NCI-H146 (cell line): ENCODE measurements at places on chromosomes 5 and 9.

GRCh38 chr5:134051305-134051704 is 46.5 kb upstream of the VDAC1 start:
- no peak for DNase-seq

- no peak for DNase-seq
Observed at GRCh38 chr5:140312067-140312790, 9.3 kb upstream of the PFDN1 start.

DNA sequence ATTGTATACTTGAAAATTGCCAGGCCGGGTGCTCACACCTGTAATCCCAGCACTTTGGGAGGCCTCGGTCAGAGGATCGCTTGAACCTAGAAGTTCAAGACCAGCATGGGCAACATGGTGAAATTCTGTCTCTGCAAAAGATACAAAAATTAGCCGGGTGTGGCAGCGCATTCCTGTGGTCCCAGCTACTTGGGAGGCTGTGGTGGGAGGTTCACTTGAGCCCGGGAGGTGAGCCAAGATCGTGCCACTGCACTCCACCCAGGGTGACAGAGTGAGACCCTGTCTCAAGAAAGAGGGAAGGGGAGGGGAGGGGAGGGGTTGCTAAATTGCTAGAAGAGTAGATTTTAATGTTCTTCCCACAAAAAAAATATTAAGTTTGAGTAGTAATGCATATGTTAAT is 53.2 kb downstream of the FNBP1 start:
- no peak for DNase-seq

GRCh38 chr5:35248843-35249780 is 18.8 kb upstream of the PRLR start:
- DNase-seq = no peak

GRCh38 chr5:114367029-114367428 is 5.2 kb downstream of the KCNN2 start:
- DNase-seq = no peak

DNA sequence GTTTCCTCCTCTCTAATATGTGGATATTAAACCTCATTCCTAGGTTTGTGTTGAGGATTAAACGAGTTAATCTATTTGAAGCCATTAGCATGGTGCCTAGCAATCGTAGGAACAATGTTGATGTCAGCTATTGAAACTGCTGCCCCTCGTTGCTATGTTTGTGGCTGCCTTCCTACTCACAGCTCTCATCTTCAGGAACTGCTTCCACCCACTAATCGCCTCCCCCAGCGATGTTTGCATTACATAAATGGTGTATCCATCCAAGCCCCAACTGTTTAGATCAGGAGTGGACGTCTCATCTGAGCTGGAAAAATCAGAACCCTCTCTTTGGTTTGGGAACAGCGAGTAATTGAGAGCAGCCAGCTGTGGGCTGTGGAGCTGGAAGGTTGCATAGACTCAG is 416.6 kb downstream of the ARHGEF28 start:
- DNase-seq = no peak

GRCh38 chr5:149754172-149754880 is 24.2 kb downstream of the PPARGC1B start:
- DNase-seq = no peak

- no peak for DNase-seq
Observed at GRCh38 chr9:115202960-115203751, 85.2 kb upstream of the TNC start.

DNA sequence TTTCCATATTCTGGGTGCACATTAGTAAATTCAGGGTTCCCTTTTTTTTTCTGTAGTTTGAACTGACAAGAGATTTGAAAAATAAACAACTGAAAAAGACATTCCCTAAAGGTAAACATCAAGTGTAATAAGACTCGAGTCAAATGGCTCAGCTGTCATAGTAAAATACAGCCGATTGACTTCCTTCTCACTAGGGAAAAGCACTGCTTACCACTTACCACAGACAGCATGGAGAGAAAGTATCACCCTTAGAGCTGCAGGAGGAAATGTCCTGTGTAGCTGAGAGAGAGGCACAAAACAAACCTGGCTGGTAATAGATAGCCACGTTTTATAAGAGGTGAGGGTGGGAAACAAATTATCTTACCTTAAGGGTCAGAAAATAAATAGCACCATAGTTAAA is 12.1 kb upstream of the DMAC1 start:
- peak; percentile 35 for DNase-seq

GRCh38 chr5:6712142-6712576 is 1.1 kb upstream of the TENT4A start:
- peak; percentile 63 for DNase-seq

GRCh38 chr9:80561526-80561925 is 989.8 kb downstream of the TLE4 start:
- no peak for DNase-seq

GRCh38 chr5:54561651-54562050 is 44.1 kb downstream of the SNX18 start:
- no peak for DNase-seq

DNA sequence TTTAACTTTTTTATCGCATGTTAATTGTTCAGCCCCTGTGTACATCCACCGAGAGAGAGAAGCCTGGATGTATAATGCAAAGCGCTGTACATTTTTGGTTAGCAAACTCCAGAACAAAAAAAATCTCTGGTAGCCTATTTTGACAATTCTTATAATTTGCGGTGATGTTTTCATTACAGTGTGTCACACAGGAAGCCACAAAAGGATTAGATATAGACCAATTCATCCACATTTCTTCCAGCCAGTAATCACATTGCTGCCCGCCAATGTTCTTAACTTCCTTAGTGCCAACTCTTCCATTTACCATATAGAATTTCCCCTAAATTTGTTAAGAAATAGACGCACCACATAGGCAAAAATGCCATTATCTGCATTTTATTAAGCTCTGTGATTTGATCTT is 435.6 kb downstream of the EFNA5 start:
- no peak for DNase-seq

GRCh38 chr5:178143246-178143645 is 10.4 kb downstream of the NHP2 start:
- DNase-seq = no peak

DNA sequence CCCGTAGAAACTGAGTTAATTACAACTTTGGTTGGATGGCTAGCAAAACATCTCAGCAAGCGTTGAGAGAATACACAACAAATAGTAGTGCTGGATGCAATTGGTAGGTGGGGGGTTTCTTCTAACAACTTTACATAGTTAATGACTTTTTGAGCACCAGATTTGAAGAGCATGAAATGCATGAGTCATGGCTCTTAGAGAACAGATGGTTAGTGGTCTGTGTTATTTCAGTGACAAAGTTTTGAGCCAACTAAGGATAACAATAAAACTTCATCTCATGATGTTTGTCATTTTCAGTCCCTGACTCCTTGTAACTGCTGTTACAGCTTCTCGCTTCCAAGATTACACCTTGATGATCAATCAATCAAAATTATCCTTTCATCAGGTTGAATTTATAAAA is 399.0 kb upstream of the BRINP1 start:
- no peak for DNase-seq

- DNase-seq = no peak
Observed at GRCh38 chr5:170474489-170475274, 29.1 kb upstream of the KCNIP1 start.

DNA sequence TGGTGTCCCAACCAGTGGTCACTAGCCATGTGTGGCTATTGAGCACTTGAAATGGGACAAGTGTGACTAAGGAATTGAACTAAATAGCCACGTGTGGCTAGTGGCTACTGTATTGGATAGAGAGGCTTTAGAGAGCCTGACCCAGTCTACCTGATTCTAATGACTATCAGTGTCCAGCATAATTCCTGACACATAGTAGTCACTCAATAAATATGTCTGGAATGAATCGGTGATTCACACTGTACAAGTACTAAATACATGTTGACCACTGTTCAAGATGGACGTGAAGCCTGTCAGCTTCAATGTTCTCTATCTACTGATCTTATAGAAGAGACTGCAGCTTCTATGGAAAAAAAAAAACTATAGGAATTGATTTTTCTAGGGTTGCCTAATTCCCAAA is 57.7 kb upstream of the MAST4 start:
- no peak for DNase-seq

GRCh38 chr5:159912033-159912800 is 4.1 kb upstream of the ADRA1B start:
- no peak for DNase-seq

DNA sequence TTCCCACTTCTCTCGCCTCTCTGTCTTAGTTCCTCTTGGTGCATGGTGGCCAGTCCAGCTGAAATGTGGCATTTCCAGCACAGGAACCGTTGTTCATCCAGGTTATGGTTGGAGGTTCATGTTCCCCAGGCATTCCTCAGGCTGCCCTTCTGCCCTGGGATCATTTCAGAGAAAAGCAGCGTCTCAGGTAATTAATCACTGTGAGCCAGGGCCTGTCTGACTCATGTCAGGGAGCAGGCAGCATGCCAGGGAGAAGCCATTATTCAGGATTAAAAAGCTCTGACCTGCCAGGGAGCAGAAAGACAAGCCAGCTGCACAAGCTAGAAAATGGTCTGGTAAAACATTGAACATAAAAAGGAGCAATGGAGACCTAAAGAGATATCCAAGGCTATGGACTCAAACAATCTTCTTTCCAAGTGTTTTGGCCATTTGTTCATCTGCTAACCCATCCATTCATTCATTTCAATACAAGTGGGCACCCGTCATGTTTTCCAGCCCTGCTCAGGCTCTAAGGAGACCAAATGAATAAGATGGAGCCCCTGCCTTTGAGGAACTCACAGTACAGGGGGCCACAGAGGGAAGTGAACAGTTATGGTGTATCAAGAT is 241.4 kb downstream of the DRD1 start:
- peak; percentile 11 for DNase-seq

GRCh38 chr5:171484460-171484899 is 65.0 kb downstream of the FGF18 start:
- DNase-seq = no peak

- no peak for DNase-seq
Observed at GRCh38 chr5:113527746-113528145, 14.3 kb downstream of the YTHDC2 start.

DNA sequence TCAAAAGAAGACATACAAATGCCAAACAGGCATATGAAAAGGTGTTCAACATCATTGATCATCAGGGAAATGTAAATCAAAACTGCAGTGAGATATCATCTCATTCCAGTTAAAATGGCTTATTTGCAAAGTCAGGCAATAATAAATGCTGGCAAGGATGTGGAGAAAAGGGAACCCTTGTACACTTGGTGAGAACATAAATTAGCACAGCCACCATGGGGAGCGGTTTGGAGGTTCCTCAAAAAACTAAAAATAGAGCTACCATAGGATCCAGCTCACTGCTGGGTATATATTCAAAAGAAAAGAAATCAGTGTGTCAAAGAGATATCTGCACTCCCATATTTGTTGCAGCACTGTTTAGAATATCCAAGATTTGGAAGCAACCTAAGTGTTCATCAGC is 50.3 kb downstream of the AP3S1 start:
- no peak for DNase-seq

DNA sequence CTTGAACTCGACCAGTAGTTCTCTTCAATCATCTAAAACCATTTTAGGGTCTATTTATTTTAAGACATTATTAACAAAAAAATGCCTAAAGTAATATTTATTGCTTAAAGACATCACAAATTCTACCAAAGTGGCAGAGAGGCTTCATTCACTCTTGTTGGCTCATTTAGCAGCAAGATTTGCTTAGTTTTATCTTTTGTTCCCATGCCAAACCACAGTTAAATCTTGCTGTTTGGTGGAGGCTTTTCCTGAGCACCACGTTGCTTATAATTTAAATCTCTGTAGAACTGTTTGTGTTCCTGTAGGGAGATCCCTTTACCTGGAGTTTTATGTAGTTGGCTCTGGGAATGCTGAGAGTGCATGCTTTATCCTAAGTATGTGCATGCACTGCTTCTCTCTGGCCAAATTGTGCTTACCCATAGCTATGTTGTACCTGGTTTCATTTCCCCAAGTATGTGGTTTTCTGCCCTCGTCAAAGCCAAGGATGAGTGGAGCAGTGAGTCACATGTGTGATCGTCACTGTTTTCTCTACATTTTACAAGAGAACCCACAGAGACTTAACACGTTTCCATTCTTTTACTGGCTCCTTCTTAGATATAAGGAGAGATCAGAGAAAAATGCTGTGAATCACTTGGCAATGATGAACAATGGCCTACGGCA is 42.1 kb upstream of the MAST4 start:
- DNase-seq = no peak

DNA sequence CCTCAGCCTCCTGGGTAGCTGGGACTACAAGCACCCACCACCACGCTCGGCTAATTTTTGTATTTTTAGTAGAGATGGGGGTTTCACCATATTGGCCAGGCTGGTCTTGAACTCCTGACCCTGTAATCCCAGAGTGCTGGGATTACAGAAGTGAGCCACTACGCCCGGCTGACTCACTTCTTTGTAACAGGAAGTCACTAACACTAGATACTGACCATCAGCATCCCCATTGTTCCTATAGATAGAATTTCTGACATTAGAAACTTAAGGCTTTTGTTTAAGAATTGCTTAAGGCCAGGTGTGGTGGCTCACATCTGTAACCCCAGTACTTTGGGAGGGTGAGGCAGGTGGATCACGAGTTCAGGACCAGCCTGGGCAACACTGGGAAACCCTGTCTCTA is 42.2 kb downstream of the LEAP2 start:
- no peak for DNase-seq

- no peak for DNase-seq
Observed at GRCh38 chr5:129461711-129462332, 1.7 kb downstream of the ADAMTS19 start.

DNA sequence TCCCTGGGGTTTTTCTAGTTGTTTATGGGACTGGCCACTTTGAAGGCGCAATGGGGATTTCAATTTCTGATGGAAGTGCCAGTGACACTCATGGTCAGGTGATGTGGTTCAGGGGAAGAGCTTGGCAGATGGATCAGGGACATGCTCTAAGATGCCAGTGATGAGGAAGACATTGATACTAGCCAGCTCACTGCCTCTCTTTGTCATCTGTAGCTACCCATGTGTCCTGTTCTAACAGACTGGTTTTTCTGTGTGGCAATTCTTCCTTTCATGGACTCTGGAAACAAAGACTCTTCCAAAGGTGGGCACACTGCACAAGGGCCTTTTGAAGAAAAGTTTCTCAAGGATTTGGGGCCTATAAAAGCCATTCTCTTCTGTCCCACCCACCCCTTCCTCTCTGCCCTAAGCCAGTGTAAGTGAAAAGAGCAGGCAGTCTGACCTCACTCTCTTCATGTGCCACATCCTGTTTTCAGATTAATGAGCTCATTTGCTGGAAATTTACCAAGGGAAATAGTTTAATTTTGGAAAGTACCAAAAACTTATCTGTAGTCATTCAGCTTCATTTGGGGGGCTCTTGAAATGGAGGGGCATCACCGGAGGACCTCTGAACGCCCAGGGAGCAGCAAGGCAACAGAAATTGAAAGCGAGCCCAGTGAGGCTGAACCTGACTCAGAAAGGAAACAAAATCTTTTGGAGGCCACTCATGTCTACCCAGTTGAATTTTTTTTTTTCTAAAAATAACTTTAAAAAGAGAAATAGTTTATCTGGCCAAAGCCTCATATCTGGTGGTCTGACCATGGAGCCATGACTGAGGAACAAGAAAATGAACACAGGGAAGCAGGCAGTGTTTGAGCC is 4.9 kb upstream of the TRAF1 start:
- no peak for DNase-seq

- DNase-seq = no peak
Observed at GRCh38 chr9:4328723-4329122, 28.9 kb upstream of the GLIS3 start.

GRCh38 chr5:74490814-74491213 is 149.7 kb downstream of the ENC1 start:
- no peak for DNase-seq

- no peak for DNase-seq
Observed at GRCh38 chr9:136944212-136944518, 373 bp downstream of the FBXW5 start.

- DNase-seq = no peak
Observed at GRCh38 chr5:38794986-38795385, 50.8 kb upstream of the OSMR start.

GRCh38 chr9:6552498-6553121 is 92.9 kb downstream of the GLDC start:
- DNase-seq = no peak
